BJ (cell line): ENCODE measurements at places on chromosomes 3 and 15.

GRCh38 chr3:44365952-44366351 is 27.4 kb downstream of the TCAIM start:
- DNase-seq, result no peak

- DNase-seq, result no peak
Measured at GRCh38 chr15:51935466-51936104, 36.0 kb downstream of the LEO1 start.

- no peak for DNase-seq
Measured at GRCh38 chr3:58010562-58010961, 2.3 kb downstream of the FLNB start.

DNA sequence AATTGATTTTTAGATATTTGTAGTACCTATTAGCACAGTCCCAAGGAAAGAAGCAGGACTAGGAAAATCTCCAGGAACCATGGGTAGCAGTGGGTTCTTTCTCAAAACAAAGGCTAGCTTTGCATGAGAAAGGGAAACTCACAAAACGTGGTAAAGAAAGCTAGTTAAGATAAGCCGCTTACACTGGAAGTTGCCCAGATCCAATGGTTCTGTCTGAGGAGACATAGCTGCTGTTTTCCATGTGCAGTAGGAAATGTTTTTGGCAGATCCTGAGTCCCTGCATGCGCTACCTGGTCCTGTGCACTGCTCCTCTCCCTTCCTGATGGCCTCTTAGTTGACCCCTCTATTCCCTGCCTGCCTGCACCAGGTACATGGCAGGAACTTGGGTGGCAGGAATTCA is 60.4 kb downstream of the TFG start:
- no peak for DNase-seq

GRCh38 chr3:116240261-116240660 is 205.0 kb downstream of the LSAMP start:
- no peak for DNase-seq

DNA sequence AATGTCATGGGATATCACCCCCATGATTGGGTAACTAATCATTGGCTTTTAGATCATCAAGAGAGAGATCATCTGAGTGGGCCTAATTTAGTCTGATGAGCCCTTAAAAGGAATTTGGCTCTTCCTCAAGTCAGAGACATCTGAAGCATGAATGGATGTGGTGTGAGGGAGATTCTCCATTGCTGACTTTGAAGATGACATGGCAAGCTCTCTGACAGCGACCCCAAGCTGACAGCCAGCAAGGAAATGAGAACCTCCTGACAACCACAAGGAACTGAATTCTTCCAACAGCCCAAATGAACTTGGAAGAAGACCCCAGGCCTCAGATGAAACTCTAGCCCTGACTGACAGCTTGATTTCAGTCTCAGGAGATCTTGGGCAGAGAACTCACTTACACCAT is 108.4 kb upstream of the SPATA12 start:
- DNase-seq, result no peak

DNA sequence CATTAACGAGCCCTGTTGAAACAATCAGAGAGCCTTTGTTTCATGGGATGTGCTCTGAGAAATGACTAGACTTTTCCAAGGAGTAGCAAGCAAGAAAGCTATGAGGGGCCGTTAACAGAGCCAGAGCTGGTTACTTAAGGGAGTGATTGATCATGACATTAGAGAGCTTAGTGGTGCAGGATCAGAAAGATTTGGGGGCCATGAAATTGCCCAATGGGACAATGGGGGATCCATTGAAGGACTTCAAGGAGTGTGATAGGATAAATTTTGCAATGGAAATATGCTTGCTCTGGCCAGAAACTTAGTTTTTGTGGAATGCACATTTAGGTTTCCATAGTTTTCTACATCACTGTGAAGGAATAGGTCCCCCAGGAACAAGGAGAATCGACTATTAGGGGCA is 45.6 kb downstream of the LRRC3B start:
- DNase-seq, result no peak

DNA sequence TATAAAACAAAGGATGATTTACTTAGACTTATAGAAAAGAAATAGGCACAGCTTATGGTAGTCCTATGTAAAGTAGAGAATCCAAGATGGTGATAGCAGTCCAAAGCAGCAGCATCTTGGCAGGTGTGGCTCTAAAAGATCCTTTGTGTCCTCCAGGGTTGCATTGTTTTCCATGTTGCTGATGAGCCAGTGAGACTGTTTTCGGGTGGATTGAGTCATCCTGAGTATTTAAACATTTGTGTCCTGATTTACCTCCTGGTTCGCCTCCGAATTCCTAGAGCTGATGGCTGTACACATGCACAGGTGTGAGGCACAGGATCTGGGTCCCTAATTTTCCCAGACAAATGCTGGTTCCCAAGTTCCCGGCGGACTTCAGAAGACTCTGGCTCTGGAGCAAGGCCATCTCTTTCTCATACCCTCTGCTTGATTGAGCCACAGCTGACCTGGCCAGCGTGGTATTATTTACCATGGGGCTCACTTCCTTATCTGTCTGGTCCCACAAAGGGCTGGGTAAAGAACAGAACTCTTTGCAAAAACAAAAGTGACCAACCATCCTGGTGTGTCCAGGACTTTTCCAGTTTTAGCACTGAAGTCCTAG is 51.0 kb downstream of the ARNT2 start:
- DNase-seq, result no peak

DNA sequence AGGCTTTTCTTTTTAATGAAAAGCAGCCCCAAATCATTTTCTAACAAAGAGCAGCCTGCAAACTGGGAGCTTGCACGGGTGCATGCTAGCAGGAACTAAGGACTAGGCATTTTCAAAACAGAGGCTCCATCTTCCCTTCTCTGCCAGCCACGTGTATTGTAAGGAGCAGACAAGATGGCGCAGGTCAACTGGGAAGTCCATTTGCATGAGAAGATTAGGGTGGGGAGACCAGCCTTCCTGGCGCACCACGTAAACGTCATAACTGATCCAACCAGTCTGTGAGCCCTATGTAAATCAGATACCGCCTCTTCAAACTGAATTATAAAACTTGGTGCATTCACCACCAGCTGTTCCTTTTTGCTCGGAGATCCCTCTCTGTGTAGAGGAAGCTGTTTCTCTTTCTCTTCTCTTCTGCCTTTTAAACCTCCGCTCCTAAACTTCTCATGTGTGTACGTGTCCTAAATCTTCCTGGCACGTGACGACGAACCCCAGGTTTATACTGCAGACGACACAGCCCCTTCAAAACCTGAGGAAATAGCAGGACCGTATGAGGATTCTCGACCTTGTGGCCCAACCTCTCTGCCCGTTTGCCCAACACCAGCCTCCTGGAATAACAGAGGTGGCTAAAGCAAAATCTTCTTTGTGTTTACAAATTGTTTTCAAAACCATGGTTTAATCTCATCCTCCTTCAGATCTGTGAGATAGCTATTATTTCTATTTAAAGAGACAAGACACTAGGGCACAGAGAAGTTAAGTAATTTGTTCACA is 26.4 kb upstream of the SLC30A4 start:
- no peak for DNase-seq

- DNase-seq, result no peak
Measured at GRCh38 chr15:80804970-80805495, 25.9 kb downstream of the CEMIP start.

DNA sequence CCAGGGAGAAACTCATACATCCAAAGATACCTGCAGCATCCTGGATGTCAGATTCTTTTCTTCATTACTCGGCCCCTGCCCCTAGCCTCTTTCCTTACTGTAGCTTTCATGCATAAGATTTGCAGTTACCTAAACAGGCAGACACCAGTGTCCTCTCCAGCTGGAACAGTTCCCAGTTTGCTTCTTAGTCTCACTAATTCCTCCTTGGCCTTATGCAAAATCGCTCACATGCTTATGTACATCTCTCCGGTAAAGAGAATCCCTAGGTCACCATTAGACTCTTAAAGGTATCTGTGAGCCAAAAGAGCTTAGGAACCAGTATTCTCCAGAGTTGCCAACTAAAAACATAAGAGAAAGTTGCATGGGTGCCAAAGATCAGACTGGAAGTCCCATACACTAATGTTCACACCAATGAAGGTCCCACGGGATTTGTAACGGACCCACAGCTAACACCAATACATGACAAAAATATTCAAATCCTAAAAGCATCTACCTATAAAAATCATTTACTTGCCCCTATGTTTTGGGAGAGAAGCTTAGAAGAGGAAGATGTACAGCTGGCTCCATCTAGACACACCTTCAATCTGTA is 66.6 kb downstream of the CBLB start:
- DNase-seq, result no peak
